NB4 (cell line): ENCODE measurements at places on chromosomes 7 and 10.
A peak's percentile ranks its signal among the peaks of the same experiment; 100 is the strongest.

DNA sequence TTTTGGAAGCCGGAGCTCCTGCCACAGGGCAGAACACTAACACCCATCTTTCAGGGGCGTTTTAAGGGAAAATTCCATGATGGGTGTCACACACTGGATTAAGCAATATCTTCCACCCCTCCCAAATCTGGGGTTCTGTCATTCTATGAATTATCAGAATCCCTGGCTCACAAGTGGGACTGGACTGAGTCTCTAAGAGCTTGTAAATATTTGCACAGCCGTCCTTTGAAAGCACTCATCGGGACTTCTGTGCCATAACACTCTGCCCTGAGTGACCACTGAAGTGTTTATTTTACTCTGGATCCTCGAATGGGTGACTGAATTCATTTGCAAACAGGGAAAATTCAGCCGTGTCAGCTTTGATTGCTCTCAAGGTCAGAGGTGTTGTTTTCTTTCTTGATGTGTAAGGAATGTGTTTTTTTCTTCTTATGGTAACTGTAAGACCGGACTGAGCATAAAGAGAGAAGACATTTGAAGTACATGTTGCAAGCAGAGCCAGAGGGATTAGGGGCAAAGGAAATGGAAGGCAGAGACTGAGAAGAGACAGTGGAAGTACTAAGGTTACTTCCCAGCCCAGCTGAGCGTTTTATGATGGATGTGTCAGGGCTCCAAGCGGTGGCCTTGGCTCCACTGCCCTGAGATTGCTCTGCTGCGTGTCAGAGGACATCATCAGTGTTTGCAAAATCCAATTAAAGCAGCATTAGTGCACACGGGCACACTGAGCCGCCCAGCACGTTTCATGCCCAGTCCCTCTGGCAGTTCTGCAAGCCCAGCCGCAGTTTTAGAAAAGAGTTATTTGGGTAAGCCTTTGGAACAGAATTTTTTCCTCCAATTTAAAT lies 17.7 kb upstream of the GTPBP4 start:
- DNase-seq: peak; percentile 22

DNA sequence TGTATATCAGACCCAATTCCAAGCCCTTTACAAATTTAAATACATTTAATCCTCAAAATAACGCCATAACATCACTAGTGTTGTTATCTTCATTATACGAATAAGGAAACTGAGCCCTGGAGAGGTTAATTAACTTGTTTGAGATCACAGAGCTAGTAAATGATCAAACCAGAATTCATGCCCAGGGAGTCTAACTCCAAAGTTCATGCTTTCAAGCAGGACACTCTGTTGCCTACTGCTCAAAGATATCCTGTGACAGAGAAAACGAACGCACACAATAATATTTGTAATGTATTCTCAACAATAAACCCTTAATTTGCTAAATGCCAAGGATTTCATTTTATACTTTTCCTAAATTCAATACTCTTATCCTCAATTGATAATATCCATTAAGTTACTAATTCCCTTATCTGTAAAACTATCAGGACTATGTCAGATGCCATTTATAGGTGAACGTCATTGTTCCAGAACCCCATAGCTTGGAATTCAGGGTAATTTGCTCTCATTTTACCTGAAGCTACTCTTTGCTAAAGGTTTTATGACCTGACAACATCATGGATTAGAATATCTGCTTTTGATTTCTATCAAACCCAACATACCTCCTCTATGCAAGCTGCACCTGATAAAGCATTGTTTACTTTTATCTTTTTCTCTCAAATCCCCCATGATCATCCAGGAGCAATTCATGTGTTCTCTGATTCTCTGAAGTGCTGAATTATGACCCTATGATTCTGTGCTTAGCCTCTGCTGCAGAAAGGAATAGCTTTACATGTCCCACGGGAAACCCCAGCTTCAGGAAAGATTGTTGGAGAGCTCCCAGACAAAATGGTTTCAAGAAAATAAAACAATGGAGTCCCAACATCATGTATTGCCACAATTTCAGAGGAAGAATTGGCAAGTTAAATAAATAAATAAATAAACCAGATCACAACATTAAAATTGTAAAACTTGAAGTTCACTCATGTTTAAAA lies 150.2 kb upstream of the CDK1 start:
- DNase-seq: no peak

DNA sequence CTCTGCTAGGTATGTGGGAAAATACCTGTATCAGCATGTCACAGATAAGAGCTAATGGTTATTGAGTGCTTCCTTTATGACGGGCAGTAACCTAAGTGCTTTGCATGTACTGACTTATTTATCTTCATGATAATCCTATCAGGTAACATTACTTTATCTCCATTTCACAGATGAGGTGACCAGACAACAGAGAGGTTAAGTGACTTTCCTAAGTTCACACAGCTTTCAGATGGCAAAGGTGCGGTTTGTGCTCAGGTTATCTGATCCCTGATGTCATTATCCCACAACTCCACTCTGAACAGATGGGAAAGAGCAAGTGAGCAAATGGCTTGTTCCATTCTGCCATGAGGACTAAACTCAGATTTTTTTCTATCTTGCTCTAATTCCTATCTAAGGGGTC lies 217.0 kb upstream of the PODXL start:
- DNase-seq: no peak

- DNase-seq: no peak
Measured at GRCh38 chr7:29873644-29874294, 67.5 kb downstream of the WIPF3 start.

DNA sequence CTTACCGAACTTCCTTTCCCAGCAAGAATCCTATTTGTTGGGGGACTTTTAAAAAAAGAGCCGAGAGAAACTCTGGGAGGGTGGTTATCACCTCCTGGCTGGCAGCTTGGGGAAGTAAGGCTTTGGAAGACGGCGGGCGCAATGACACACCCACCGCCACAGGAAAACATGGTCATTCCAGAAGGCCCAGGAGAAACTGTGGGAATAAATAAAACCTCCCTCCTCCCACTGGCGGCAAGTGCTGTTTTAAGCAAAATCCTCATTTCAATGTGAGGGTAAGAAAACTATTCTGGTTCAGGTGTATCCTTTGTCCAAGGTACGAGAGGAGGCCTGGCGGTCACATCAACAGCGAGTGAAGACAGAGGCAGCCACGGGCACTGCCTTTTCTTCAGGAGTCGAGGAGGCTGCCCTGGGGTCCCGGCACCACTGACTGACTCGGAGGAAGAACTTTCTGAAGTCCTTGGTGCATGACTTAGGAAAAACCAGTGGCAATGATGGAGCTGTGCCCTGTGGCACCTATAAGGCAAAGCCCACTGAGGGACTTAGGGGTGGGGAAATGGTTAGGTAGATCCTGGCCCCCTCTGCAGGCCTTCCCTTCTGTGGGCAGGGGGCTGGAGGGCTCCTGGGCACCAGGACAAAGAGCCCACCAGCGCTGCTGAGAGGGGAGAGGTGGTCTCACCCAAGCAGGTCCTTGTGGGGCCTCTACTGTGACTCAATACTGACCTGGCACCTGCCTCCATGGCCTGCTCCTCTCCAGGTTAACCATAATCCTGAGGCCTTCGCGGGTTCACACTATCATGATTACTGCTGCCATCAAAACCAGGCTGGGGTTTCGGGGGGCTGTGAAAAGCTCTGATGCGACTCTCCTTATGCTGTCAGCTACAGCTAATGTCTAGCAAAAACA lies 21.4 kb downstream of the DNAJB12 start:
- DNase-seq: no peak

DNA sequence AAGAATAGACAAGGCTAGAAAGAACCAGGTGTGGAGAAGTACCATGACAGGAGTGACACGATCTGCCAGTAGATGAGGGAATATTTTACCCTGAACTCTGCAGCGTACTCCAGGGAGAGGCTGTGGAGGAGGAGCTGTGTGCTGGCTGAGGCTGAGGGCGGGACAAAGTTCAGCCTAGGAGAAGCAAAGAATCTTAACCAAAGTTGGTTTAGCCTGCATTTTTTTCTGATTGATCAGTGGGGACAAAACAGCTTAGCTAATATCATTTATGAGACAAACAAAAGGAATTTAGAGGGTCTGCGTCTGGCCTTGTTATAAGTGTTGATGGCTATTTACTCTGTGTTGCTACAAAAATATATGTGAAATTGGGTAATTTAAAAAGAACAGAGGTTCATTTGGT lies 5.2 kb upstream of the NPSR1 start:
- no peak for DNase-seq

DNA sequence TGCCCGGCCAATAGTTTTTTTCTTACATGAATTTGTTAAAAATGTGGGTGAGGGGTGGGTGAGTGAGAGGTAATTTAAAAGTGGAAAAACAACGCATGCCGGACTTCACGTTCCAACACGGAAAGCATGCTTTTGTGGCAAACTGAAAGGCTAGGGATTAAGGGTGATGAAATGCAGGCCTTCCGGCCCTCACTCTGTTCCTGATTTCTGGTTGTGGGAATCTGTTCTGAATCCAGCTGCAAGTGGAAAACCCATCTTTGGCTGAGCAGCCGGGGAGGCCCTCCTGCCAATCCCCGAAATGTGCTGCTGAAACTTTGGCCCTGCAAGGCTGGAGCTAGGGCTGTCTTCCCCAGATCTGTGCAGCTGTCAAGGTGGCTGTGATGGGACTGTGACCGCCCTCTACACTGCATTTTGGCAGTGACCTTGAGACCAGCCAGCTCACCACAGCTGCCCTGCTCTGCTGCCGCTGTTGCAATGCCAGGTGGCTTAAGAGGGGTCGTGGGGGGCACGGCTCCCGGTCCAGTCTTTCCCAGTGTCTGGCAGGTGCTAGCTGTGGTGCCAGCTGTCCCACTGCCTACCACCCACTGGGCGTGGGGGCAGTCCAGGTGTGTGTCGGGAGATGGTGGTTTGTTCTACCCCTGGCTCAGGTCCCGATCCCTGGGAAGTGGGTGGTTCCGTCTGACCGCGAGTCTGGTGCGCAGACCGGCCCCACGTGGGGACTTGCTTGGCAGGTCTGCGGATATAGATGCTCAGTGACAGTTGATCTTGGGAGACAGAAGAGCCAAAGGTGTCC lies 39.0 kb downstream of the TET1 start:
- DNase-seq: no peak

- DNase-seq: peak; percentile 77
Measured at GRCh38 chr10:102596506-102596971, 47.7 kb upstream of the TRIM8 start.

- DNase-seq: peak; percentile 4
Measured at GRCh38 chr10:51783941-51784340, 84.5 kb upstream of the CSTF2T start.

DNA sequence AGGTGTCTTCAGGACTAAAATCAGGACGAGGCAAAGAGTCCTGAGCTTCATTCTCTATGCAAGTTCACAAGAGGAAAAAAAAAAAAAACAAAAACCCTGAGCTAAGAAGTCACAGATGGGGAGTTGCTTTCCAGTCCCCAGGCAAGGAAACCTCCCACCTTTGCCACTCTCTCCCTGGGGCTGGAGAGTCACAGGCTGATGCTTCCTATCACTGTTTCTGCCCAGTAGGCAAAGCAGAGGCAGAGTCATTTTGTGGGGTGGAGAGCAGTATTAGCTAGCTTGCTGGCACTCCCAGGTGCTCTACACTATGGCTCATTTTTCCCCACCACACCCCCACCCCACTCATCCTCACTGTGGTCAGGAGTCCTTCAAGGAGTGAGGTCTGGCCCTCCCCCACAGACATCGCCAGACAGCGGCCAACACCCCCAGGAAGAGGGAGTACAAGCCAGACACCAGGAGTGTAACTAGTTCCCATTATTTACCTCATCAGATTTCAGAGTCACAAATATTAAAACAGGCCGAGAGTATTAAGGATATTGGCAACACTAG lies 34.6 kb upstream of the UNC5B start:
- DNase-seq: no peak

DNA sequence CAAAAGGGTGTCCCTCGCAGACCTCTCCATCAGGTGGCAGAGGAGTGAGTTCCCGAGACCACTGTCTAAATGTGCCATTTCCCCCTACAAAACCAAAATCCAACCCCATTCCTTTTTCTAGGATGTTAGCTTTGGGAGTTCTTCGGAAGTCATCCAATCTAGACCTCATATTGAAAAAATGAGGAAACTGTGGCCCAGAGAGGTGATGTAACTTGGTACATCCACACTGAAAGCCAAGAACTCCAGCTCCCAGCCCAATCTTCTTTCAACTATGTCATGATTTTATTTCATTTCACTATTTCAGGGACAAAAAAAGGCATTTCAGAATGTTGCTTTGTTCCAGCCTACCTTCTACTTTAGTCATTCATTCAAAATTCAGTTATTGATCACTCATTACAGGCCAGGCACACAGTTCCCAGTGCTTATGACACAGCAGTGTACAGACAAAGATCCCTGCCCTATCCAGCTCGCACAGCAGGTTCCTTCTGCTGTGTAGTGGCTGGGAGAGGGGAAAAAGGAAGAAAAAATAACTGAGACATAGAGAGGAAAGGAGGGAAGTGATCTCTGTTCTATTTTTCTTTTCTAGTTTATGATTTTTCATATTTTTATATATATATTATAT lies 35.8 kb downstream of the SCRN1 start:
- DNase-seq: no peak

- DNase-seq: no peak
Measured at GRCh38 chr7:148291799-148292198, 298.8 kb upstream of the C7orf33 start.

- DNase-seq: no peak
Measured at GRCh38 chr7:102291056-102291915, 4.6 kb downstream of the SH2B2 start.

GRCh38 chr10:33986515-33986914 lies 652.0 kb upstream of the NRP1 start:
- no peak for DNase-seq

DNA sequence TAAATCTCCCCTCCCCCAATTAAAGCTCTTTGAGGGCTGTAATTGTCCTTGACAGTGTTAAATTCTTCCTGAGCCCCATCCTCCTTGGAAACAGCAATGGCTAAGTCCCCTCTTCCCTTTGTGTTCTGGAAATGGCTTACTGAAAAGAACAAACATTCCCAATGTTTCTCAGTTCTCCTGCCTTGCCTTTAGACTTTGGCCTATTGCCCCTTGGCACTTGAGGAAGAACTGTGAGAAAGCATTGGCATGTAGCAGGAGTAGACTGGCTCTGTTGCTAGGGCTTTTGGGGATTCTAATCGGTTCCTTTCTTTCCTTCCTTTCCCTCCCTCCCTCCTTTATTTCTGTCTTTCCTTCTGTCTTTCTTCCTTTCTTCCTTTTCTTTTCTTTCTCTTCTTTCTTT lies 463.3 kb upstream of the PODXL start:
- DNase-seq: no peak

GRCh38 chr10:128463991-128464760 lies 338.0 kb upstream of the MKI67 start:
- DNase-seq: peak; percentile 39
